ENCODE measurements at places on chromosomes 11 and 22.

GRCh38 chr11:70735976-70736375, 337.6 kb downstream of the CTTN start:
- no peak for DNase-seq

GRCh38 chr22:37804352-37804880, 3.3 kb upstream of the GCAT start:
- DNase-seq = no peak

- DNase-seq = no peak
Observed at GRCh38 chr11:86934582-86934900, 20.7 kb downstream of the FZD4 start.

DNA sequence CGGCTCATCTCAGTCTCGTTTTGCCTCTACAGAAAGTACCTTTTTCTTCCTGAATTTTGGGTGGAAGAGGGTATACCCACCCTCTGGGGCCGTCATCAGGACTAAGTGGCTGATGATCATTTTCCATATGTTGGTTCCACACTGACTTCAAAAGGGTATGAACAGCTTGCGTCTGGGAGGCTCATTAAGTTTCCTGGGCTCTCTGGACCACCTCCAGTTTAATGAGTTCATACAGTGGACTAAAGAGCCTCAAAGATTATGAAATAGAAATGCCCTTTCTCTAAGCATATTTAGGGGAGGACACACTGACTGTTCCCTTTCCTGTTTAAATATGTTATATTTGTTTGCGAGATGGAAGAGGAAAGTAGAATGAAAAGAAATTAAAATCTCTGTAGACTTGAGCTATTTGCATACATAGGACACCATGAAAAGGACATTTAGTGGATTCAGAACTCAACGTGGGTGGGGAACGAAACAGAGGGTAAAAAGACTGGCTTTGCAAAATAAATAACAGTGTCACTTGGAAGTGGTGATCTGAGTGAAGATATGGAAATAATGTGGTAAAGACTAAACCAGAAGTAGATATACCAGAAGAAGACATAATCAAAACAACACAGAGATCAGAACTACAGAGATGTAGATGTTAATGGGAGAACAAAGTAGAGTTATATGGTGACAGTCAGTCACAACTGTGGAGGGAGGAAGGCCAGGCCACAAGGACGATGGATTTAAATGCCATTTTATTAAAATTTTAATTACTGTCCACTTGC, 18.7 kb downstream of the LDLRAD3 start:
- no peak for DNase-seq

- DNase-seq = no peak
Observed at GRCh38 chr22:30368420-30368819, 11.6 kb downstream of the CCDC157 start.

All from NCI-H1417 (cell line).